MCF 10A (cell line): ENCODE measurements at places on chromosomes 2 and 18.

DNA sequence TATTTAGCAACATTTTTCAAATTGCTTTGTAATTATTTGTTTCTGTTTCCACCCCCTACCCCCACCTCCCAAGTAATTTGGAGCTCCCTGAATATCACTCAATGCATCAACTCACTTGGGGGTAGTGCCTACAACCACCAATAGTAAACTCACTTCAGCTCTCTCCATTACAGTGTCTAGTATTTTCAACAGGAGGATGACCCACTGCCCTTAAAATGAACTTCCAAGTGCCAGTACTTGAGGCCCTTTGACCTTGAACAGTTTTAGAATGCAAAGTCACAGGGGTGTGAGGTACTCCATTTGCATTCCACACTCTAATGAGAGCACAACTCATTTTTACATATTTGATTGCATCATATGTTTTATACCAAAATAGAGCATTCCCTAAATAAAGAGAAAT lies 523.0 kb downstream of the ERBB4 start:
- DNase-seq: no peak

DNA sequence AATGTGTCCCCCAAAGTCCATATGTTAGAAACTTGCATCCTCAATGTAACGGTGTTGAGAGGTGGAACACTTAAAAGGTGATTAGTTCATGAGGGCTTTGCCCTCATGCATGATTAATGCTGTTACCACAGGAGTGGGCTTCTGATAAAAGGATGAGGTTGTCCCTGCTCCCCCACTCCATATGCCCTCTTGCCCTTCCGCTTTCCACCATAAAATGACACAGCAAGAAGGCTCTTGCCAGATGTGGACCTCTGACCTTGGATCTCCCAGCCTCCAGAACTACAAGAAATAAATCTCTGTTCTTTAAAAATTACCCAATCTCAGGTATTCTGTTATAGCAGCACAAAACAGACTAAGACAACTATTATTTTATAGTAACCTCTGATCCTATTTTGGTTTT lies 412.1 kb downstream of the NBAS start:
- DNase-seq: no peak

GRCh38 chr18:46660957-46661749 lies 4.1 kb upstream of the LOXHD1 start:
- no peak for DNase-seq

DNA sequence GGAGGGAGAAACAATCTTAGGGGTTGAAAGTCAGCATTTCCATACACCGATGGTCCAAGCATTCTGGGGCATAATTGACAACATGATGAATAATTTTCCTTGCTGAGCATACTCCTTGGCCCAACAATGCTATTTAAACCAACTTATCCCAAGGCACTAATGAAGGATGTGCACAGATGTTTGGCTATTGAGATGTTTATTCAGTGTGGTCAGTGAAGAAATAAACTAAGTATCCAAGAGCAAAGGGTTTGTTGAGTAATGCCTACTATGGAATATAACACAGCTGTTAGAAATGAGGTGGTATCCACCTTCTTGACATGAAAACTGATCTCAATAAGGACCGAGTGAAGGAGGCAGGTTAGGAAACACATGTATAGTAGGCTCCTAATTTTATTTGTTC lies 53.9 kb upstream of the RAB6D start:
- no peak for DNase-seq

- no peak for DNase-seq
Observed at GRCh38 chr2:99987160-99987559, 155.2 kb downstream of the AFF3 start.

- DNase-seq: no peak
Observed at GRCh38 chr2:52532956-52533355, 1234.6 kb upstream of the CHAC2 start.

- no peak for DNase-seq
Observed at GRCh38 chr2:71927757-71928715, 219.6 kb downstream of the CYP26B1 start.

GRCh38 chr2:41892476-41892875 lies 155.3 kb upstream of the PKDCC start:
- no peak for DNase-seq

DNA sequence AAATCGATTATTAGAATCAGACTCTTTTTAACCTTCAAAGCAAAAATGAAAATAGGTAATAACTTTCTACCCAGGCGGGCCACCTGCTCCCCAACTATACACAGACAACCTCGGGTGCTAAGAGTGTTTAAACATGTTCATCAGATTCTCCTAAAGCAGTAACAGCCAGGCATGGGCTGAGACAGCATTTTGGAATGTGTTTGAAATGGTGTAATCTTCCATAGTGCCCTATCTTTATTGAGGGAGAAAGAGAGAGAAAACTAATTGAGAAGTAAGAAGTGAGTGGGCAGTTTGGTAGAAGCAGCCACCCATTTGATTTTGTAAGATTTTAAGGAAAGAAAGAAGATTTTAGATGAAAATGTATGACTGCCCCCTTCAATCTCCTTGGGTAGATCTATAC lies 196.1 kb upstream of the CTAGE1 start:
- no peak for DNase-seq

DNA sequence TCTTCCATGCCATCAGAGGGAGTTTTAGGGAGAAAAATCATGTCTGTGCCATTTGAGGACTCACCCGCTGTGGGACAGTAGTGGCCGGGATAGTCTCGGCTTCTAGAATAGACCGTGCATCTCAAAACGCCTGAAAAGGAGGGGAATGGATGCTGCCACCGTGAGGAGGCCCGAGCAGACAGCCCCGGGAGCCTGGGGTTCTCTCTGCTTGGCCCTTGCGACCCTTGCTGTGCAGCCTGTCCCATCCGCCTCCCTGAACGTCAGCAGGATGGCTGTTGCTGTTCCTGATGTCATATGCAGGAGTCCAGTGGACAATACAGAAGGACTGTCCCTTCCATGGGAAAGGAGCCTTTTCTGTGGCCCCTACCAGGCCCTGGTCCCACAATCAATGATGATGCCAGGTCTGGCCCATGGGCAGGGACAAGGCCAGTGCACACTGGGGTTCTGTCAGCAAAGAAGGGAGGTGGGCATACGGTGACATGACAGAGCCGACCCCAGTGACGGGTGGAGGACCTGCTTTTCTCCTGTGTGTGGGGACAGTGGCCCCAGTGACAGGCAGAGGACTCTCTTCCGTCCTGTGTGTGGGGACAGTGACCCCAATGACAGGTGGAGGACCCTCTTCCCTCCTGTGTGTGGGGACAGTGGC lies 58.8 kb downstream of the ACKR3 start:
- DNase-seq: no peak

DNA sequence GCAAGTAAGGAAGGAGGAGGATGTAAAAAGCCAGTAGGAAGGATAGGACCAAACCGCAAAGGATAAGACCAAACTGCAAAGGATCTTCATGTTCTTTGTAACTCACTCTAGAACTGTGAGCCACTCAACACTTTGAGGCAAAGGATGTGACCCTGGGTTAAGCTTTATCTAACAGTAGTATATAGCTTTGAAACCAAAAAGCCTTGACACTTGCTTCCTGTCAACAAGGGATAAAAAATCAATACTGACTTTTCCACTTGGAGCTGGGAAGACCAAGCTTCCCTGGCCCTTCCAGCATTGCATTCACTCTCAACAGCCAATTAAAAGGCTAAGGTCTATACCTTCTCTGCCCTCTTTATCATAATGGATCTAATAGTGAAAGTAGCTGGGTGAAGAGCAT lies 22.0 kb downstream of the KANSL3 start:
- no peak for DNase-seq

- DNase-seq: peak; percentile 92
Observed at GRCh38 chr2:27977731-27978312, 87.3 kb downstream of the BABAM2 start.

DNA sequence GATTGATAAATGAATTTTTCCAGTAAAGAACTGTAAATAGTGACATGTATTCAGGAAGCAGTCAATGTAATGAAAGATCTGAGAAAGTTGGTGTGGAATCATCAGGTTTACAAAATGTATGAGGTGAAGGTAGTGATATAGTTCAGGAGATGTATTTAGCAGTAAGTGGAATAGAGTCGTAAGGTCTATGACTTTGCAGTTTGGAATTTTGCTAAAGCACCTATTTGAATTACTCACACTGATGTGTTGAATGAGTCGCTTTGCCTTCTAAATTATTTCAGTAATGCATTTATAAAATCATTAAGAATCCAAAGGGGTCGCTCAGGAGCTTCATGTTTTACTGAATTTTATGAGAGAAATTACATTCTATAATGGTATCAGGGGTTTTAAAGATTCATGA lies 713.7 kb downstream of the DSC3 start:
- DNase-seq: no peak

- DNase-seq: no peak
Observed at GRCh38 chr2:26477126-26477910, 606 bp downstream of the OTOF start.

- no peak for DNase-seq
Observed at GRCh38 chr18:50751947-50752346, 67.9 kb downstream of the MRO start.

- peak; percentile 55 for DNase-seq
Observed at GRCh38 chr2:50491541-50492476, 540.1 kb downstream of the NRXN1 start.

GRCh38 chr2:73212448-73213176 lies 1.4 kb upstream of the SMYD5 start:
- DNase-seq: peak; percentile 68

DNA sequence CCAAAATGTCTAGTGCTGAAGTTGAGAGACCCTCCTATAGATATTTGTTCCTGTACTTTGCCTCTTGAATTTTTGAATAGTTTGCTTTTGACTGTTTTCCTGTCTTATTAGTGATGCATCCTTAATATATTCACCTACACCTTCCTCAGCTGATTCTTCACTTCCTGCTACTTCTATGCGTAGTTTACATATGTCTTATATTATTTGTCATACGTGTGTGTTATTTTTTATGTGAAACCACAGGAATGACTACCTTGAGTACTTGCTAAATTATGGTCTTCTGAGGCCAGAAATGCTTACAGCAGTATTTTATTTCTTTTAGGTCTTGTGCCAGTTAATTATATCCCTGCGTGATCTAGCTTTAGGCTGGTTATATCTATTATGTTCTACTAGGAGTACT lies 9.9 kb downstream of the UBE2E3 start:
- no peak for DNase-seq

DNA sequence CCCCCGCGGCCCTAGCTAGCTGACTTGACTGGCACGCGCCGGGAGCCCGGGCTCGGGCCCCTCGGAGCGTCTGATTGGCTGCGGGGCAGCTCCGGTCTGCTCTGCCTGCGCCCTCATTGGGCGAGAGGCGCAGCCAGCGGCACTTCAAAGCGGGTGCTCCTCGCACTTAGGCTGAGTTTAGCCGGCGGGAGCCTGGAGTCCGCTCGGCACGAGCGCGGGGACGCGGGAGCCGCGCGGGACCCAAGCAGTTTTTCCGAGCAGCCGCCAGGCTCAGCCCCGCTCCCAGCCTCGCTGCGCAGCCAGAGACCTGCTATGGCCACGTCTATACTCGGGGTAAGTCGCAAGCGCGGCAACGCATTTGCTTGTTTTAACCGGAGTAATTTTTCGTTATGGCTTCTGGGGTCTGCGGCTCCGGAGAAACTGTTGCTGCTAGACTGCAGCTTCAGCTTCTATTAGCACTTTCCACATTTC lies at the start of gene SP9:
Gene SP9 (plus strand): TSS at position 174 of the 471 bp plus-strand sequence. CDS start 139 bp downstream, at position 313.
- DNase-seq: no peak

- DNase-seq: no peak
Observed at GRCh38 chr2:6846967-6847681, 18.6 kb downstream of the CMPK2 start.

DNA sequence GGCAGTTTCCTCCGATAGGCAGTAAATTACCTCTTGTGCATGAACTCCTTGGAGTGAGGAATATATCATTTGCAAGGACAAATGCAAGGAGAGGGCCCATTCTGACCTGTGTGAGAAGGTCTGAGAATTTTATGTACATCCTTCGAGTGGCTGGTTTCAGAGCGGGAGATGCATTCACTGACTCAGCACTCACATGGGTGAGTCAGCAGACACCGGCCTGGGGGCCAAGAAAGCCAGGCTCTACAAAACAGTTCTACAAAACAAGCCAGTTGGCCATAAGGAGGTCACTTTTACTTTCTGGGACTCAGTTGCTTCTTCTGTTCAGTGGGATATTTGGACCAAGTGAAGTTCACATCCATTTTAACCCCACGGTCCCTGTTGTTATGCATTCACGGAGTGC lies 35.3 kb downstream of the CYP26B1 start:
- peak; percentile 65 for DNase-seq

DNA sequence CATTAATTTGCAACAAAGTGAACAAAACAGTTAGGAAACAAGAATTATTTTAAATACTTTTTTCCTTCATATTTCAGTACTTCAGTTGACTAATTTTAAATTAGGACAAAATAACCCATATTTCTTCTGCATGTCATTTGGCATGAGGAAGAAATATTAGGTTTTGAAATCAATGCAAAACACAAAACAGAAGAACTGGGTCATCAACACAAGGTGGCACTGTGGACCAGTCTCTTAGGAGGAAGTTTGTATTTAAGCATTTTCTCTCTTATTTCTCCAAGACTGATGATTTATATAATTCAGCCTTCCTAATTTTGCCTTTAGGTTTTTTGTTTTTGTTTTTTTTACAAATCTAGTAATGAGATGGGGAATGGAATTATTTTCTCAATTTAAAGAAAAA lies 352.8 kb upstream of the KCNH7 start:
- peak; percentile 64 for DNase-seq

- no peak for DNase-seq
Observed at GRCh38 chr2:36409935-36410334, 54.4 kb downstream of the CRIM1 start.

GRCh38 chr2:239154971-239155805 lies 245.6 kb downstream of the HDAC4 start:
- no peak for DNase-seq

- peak; percentile 92 for DNase-seq
Observed at GRCh38 chr18:57759650-57760049, 43.5 kb downstream of the ATP8B1 start.

DNA sequence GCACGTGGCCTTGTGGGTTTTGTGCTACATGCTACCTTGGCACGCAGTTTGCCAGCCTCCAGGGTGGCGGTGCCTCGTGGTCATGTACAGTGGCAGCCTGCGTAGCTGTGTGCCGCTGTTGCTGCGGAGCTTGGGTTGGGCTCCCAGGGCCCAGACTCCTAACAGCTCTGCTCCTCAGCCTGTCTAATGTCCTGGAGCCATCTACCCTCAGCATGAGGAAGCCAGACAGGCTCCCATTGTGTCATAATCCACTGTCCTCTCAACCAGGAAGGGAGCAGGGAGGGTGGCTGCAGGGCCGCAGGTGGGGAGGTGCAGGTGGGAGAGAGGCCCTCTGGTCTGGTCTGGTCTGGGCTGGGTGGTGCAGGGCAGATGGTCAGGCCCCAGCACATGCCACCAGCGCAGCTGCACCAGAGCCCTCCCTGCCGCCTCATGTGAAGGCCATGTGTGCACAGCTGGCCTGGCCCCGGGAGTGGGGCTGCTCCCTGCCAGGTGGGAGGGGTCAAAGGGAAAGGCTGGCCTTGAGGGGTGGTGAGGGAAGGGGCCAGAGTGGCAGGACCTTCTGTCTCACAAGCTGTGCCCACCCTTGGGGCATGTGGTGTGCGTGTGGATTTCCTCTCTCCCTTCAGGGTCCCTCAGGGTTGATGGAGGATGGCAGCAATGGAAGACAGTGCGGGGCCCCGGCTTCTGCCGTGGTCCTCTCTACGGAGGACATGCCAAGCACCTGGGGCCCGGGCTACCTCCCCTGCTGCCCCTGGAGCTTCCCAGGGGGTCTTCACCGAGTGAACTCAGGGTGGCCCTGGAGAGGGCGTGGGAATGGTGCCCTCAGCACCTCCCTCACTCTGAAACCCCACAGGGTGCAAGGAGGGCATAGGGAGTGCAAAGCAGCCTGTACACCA lies 4.8 kb downstream of the ATOH8 start:
- DNase-seq: no peak
